Activated CD4-positive, alpha-beta T cell treated with anti-CD3 and anti-CD28 coated beads for 24 hours (primary cell): ENCODE measurements at places on chromosomes 16 and 17.

DNA sequence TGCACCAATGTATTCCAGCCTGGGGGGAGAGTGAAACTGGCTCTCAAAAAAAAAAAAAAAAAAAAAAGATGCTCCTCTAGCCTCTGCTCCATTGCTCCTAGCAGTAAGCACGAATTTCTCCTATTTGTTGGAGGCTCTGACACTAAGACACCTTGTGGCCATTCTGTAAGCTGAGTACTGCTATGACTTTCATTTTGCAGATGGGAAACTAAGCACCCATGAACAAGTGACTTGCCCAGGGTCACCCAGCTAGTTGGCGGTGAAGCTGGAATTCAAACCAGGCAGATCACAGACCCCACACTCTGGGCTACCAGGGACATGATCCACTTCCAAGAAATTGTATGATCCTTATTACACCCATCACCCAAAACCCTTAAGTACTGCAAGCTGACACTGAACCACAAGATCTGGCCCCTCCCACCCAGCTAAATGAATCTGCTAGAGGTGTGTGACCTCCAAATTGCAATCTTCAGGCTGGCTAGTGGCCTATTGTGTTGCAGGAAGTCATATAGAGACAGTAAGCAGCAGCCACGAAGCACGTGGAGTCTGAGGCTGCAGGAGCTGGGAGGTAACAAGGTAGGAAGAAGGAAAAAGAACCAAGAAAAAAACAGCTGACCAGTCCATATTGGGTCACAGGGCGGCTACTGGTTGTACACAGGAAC lies 209.4 kb downstream of the XYLT1 start:
- DNase-seq, result no peak

DNA sequence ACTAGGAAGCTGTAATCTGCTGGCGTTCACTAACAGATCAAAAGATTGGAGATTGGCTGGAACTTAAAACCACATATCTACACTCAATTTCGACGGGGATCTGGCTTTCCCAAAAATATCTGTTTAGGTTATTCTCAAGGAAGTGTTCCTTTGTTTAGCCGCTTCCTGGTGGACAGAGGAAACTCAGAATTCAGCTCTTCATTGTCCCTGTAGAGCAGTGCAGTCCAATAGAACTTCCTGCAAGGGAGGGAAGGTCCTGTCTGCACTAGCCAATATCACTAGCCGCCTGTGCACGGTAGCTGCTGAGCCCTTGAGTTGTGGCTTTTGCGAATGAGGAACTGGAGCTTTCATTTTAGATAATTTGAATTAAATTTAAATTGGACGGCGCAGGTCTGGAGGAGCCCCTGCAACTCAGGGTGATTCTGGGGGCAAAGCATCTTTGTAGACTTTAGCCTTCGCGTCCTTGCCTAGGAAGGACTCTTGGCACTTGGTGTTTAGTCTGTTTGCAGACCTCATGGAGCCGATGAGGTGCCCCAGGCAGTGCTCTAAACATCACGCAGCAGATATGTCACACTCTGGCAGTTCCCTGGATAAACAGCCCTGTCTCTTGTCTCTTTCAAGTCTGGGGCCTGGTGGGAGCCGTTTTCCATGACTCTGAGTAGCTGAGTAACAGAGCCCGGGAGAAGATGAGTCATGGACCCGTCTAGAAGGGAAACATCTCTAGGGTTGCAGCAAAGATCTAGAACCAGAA lies 122.2 kb downstream of the CCDC182 start:
- no peak for DNase-seq

DNA sequence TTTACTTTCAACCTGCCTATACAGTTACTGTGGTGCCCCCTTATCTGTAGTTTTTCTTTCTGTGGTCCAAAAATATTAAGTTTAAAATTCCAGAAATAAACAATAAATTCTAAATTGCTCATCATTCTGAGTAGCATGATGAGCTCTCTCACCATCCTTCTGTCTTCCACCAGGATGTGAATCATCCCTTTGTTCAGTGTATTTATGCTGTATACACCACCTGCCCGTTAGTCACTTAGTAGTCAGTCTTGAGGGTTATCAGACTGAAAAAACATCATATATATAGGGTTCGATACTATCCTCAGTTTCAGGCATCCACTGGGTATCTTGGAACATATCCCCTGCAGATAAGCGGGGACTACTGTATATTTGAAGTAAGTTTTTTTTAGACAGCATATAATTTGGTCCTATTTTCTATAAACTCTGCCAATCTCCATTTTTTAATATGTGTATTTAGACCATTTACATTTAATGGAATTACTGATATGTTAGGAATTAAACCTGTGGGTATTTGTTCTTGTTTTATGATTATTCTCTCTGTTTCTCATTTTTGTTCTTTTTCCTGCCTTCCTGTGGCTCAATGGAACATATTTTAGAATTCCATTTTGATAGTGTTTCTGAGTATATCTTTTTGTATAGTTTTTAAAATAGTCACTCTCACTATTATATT lies 31.0 kb downstream of the TBX21 start:
- DNase-seq, result no peak

GRCh38 chr16:23803591-23804123 lies 32.1 kb upstream of the PRKCB start:
- DNase-seq, result peak; percentile 51

- DNase-seq, result no peak
Measured at GRCh38 chr17:80036715-80037477, 454 bp downstream of the CCDC40 start.

GRCh38 chr17:74785096-74785980 lies 9.2 kb upstream of the NAT9 start:
- DNase-seq, result no peak

- DNase-seq, result no peak
Measured at GRCh38 chr17:75406222-75406615, 741 bp upstream of the GRB2 start.

GRCh38 chr16:3716831-3717234 lies 491 bp downstream of the TRAP1 start:
- peak; percentile 33 for DNase-seq

- no peak for DNase-seq
Measured at GRCh38 chr17:9386401-9386800, 189.2 kb downstream of the STX8 start.

DNA sequence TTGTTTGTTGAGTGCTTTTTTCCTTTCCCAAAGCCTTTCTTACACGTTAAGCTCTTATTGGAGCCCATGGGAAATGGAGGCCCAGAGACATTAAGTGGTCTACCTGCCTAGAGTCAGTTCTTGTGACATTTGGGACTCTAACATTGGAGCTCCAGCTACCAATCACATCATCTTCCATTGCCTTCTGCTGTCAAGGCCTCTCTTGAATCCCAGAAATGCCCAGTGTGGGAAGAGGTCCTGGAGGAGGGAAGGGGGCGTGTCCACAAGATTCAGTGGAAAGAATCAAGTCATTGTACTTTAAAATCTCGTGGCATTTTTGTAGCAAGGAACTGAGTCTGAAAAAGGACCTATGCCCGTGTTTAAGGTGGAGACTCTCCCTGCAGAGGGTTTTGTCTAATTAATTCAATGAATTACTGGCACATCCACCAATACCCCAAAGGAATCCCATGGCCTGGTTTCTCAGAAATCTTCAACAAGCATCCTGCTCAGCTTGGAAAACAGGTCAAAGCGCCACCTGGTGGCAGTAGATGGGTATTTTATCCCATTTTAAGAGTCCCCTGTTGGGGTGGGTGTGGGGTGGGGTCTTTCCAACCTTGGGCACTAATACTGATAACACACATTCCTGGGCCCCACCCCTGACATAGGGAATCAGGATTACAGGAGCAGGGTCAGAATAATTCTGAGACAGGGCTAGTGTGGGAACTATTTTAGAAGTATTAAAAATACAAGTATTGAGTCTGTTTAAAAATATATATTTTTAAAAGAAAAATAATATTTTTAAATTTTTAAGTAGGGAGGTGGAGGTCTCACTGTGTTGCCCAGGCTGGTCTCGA lies 24.6 kb downstream of the GPT2 start:
- peak; percentile 47 for DNase-seq

DNA sequence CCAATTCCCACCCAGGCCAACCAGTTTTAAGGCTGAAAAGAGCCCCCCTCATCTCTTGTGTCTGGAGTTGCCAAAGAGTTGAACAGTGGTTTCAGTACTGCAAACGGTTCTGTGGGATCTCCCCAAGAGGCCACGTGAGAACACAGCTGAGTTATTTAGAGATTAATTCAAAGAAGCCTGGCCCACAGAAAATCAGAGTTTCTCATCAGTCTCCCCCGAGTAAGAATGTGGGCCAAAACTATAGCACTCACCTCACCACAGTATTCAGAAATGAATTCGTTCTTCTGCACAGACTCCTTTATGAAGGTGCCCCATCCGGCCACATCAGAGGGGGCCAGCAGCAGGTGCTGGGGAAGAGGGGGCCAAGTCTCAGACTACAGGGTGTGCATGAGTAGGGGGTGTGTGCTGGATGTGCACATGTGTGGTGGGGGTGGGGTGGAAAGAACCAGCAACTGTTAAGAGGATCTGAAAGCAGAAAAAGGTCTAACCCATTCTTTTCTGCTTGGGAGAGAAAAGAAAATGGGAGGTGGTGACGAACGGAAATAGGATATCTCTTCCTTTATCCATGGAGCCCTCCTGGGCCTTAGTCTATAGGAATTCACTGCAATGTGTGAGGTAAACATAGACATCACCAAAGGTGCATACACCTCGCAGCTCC lies 22.6 kb downstream of the CNTNAP1 start:
- DNase-seq, result no peak

GRCh38 chr17:48527547-48527932 lies 3.3 kb downstream of the HOXB1 start:
- no peak for DNase-seq

GRCh38 chr16:1942047-1942809 lies 771 bp downstream of the MSRB1 start:
- DNase-seq, result no peak

DNA sequence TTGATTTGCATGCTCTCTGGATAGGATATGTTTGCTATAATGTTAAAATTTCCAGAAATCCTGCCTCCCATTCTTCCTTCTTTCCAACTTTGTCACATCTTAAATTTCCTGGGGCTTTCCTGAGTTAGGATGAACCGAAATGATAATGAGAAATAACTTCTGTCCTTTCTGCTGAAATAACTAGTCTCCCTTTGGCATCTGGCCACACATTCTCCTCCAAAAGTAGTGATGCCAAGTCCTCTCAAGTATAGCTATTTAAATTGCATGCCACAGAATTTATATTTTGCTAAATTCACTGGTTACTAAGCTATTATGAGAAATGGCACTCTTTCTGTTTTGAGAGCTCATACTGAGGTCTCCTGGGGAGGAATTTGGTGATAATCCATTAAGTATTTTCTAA lies 30.6 kb downstream of the FAM20A start:
- DNase-seq, result no peak

DNA sequence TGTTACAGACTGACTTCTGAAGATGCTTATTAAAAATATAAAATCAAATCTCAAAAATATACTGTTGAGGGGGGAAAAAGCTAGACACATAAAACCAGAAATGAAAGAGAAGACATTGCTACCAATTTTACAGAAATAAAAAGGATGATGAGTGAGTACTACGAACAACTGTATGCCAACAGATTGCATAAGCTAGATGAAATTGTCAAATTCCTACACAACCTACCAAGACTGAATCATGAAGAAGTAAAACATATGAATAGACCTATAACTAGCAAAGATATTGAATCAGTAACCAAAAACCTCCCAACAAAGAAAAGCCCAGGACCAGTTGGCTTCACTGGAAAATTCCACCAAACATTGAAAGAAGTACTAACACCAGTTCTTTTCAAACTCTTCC lies 3.5 kb upstream of the CAPNS2 start:
- DNase-seq, result no peak

- no peak for DNase-seq
Measured at GRCh38 chr16:86949116-86949515, 368.1 kb downstream of the C16orf95 start.
